Dorsolateral prefrontal cortex (tissue), 122 donors: ENCODE measurements at places on chromosomes 3 and 15. TPM values are rescaled to one million over a fixed set of nuclear protein-coding genes. Genes with fewer than 3 reads are reported as not detected.

Gene ATP13A4
- total RNA-seq = 41.2 TPM

Gene SEMA5B
- total RNA-seq = 18.2 TPM

Gene THBS1
- 6.4 TPM for total RNA-seq

Gene IRAK2
- 3.6 TPM for total RNA-seq

Gene WDR76
- total RNA-seq = 3.8 TPM

Gene MYZAP
- total RNA-seq = 2.7 TPM

Gene CCR3
- not detected for total RNA-seq

Gene PPCDC
- total RNA-seq = 16.6 TPM

Gene IL20RB
- total RNA-seq = 2.1 TPM

Gene BUB1B
- 0.78 TPM for total RNA-seq

Gene POC1A
- total RNA-seq = 3.3 TPM

Gene CCDC54
- total RNA-seq = 0.35 TPM

Gene LMAN1L
- total RNA-seq = 2.4 TPM

Gene GREM1
- total RNA-seq = 67.2 TPM

Gene TJP1
- 159 TPM for total RNA-seq

Gene VEPH1
- not detected for total RNA-seq

Gene FEZF2
- total RNA-seq = 15.4 TPM

Gene SOX14
- not detected for total RNA-seq

Gene SLC15A2
- total RNA-seq = 37.2 TPM

Gene TMIE
- 4.1 TPM for total RNA-seq

Gene SI
- not detected for total RNA-seq

Gene CCDC39
- 2.5 TPM for total RNA-seq

Gene WDR72
- total RNA-seq = not detected

Gene ZNF660
- total RNA-seq = 5.5 TPM

Gene APOD
- total RNA-seq = 493 TPM

Gene TEX55
- total RNA-seq = not detected

Gene AHSG
- not detected for total RNA-seq

Gene TRPM1
- 0.54 TPM for total RNA-seq

Gene TMEM108
- 18.1 TPM for total RNA-seq

Gene GPR62
- total RNA-seq = 14.4 TPM

Gene FBLN2
- total RNA-seq = 3.0 TPM

Gene LOXL1
- total RNA-seq = 3.0 TPM

Gene SLC9C1
- total RNA-seq = not detected

Gene ANKRD34C
- total RNA-seq = 4.2 TPM

Gene TRH
- 0.68 TPM for total RNA-seq
